Cardiac ventricle fibroblast (primary cell): ENCODE measurements at places on chromosomes 7 and 10. TPM values are rescaled to one million over a fixed set of nuclear protein-coding genes. Genes with fewer than 3 reads are reported as not detected.

Gene ABCC2
- 1.4 and 1.8 TPM in 2 replicates for total RNA-seq

Gene RASSF4
- total RNA-seq: 6.4 and 7.4 TPM in 2 replicates

Gene AZGP1
- total RNA-seq: 1.3 and 2.1 TPM in 2 replicates

Gene RBP3
- total RNA-seq: not detected in 2 replicates

Gene TRPV5
- total RNA-seq: not detected in 2 replicates

Gene PON1
- total RNA-seq: not detected in 2 replicates

Gene PAX4
- total RNA-seq: not detected in 2 replicates

Gene KLLN
- total RNA-seq: 1.3 and 1.8 TPM in 2 replicates

Gene CDK1
- total RNA-seq: 4.6 and 5.2 TPM in 2 replicates

Gene SLC16A9
- total RNA-seq: 0.37 and 0.59 TPM in 2 replicates

Gene PPP3CB
- 34.5 and 40.9 TPM in 2 replicates for total RNA-seq
